ENCODE measurements at places on chromosomes 16 and 17. TPM values are rescaled to one million over a fixed set of nuclear protein-coding genes. Genes with fewer than 3 reads are reported as not detected.
A peak's percentile ranks its signal among the peaks of the same experiment; 100 is the strongest.

GRCh38 chr17:7120123-7120522 lies 5.5 kb upstream of the ASGR2 start:
- no peaks in the 10 kb centered on the region for H3K27me3 ChIP-seq
- H3K4me3 ChIP-seq = no peak overlapping the region
- no peaks in the 10 kb centered on the region for H3K36me3 ChIP-seq

GRCh38 chr16:30113031-30113710 lies at the start of gene GDPD3:
Gene GDPD3, minus strand, starts transcription at chr16:30113537. Its CDS starts 59 bp downstream, at chr16:30113478.
- no peaks in the 10 kb centered on the region for H3K4me1 ChIP-seq
- no peak for DNase-seq
- H3K27me3 ChIP-seq = no peaks in the 10 kb centered on the region
- no peak within 1 kb of the TSS for H3K27ac ChIP-seq
- no peak within 1 kb of the TSS for H3K4me3 ChIP-seq
- H3K36me3 ChIP-seq = peaks cover 27% of the 10 kb centered on the region

- peak; percentile 53 for DNase-seq
- no peak overlapping the region for H3K4me3 ChIP-seq
- H3K36me3 ChIP-seq = peaks cover 18% of the 10 kb centered on the region
- H3K27me3 ChIP-seq = no peaks in the 10 kb centered on the region
- H3K27ac ChIP-seq = no peak overlapping the region
These were observed 2.7 kb downstream of the NDUFAF8 start for GRCh38 chr17:81241648-81242420.

DNA sequence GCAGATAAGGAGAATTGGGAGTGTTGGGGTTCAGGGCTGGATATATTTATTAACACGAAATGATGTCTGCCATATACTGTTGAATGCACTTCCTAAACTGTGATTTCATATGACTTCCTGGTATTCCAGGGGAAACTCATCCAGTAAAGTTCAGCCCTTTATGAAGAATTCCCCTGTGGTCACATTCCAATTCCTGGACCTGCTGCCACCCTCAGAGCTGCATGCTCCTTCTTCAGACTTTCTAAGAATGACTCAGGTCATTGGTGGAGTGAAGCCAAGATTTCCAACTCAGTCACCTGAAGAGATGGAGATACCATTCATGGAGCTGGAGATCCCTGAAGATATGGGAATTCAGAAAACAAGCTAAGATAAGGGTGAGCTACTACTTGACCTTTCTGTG lies 114.2 kb upstream of the TMEM97 start:
- no peak overlapping the region for H3K4me3 ChIP-seq
- H3K36me3 ChIP-seq = no peaks in the 10 kb centered on the region
- no peaks in the 10 kb centered on the region for H3K4me1 ChIP-seq
- no peak overlapping the region for H3K27ac ChIP-seq

DNA sequence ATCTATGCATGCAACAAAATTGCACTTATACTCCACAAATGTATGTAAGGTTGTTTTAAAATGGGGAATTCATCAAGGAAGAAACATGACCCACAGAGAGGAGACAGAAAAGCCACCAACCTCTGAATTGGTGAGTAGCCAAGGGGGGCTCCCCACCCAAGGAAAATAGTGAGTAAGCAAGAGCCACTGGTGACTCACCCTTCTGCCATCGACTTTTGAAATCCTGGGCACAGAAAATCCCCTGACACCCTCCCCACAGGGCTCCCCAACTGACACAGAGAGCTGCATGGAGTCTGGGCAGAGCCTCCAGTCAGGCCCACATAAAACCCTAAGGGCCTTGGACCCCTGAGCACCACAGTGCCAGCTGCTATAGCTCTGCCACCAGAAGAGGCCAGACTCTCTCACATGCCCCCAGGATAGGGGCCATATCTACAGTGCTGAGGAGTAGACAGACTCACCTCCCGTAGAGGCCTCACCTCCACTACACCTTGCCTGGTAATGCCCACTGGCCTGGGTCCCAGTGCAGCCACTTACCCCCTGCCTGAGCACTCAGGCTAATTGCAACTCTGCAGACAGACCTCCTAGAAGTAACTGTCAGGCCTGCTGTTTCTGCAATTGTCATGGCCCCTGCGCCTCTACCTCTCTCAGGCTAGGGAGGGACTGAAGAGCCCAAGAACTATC lies 244.7 kb upstream of the WSB1 start:
- no peaks in the 10 kb centered on the region for H3K4me1 ChIP-seq
- H3K27ac ChIP-seq = no peak overlapping the region
- no peaks in the 10 kb centered on the region for H3K36me3 ChIP-seq

DNA sequence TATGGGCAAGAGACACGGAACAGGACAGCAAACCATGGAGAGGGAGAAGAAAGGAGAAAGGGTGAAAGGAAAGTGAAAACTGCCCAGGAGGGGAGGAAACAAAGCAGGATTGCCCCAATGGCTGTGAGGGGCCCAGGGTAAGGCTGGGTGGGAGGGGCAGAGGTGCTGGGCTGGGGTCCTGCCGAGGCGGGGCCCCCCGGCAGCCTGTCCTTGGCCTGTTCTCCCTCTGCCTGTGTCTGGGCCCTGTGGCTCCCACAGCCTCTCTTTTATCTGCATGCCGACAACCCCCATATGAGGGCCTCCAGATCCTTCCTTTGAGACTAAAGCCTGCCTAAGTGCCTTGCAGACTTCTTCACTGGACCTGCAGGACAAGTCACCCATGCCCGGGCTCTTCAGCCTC lies 15.5 kb downstream of the ZNHIT3 start:
- no peak overlapping the region for H3K4me3 ChIP-seq
- no peaks in the 10 kb centered on the region for H3K4me1 ChIP-seq
- no peaks in the 10 kb centered on the region for H3K27me3 ChIP-seq

DNA sequence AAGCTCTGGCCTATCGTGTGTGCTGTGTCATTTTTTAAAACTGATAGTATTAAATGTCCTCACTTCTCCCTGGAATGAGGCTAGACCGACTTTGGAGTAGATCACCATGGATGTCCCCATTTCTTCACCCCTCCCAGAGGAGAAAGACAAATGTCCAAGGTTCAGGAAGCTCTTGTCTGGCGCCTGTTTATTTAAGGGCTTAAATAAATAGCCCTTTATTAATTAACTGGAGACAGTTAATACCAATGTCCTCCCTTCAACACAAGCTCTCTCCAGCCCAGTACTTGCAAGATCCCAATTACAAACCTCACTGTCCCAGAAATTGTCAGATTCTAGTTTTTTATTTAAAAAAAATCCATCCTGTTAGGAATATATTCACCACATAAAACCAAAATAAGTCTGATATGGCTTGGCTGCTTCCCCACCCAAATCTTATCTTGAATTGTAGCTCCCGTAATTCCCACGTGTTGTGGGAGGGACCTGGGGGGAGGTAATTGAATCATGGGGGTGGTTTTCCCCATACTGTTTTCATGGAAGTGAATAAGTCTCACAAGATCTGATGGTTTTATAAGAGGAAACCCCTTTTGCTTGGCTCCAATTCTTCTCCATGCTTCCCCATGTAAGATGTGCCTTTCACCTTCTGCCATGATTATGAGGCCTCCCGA lies 344.4 kb downstream of the SHISA9 start:
- H3K4me3 ChIP-seq = no peak overlapping the region
- DNase-seq = no peak
- H3K36me3 ChIP-seq = no peaks in the 10 kb centered on the region
- no peak overlapping the region for H3K27ac ChIP-seq

DNA sequence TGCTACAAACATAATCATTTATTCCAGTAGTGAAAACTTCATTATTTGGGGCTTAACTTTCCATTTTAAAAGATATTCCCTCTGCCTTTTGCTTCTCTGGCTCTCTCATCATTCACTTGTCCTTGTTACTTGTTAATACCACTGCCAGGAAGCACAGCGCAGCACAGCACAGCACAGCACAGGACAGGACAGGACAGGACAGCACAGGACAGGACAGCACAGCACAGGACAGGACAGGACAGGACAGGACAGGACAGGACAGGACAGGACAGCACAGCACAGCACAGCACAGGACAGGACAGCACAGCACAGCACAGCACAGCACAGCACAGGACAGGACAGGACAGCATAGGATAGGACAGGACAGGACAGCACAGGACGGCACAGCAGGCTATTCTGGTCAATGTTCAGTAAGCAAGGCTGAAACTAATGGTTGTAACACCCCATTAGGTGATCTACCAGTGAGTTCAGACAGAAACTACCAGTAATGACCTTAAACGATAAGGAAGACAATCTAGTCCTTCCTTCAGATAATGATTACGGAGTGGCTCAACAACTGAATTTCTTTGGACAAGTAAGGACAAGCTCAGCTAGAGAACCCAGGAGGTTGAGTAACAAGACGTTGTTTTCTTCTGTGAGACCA lies 31.9 kb downstream of the COG1 start:
- no peak for DNase-seq
- H3K4me3 ChIP-seq = no peak overlapping the region
- H3K36me3 ChIP-seq = no peaks in the 10 kb centered on the region
- H3K27me3 ChIP-seq = no peaks in the 10 kb centered on the region

DNA sequence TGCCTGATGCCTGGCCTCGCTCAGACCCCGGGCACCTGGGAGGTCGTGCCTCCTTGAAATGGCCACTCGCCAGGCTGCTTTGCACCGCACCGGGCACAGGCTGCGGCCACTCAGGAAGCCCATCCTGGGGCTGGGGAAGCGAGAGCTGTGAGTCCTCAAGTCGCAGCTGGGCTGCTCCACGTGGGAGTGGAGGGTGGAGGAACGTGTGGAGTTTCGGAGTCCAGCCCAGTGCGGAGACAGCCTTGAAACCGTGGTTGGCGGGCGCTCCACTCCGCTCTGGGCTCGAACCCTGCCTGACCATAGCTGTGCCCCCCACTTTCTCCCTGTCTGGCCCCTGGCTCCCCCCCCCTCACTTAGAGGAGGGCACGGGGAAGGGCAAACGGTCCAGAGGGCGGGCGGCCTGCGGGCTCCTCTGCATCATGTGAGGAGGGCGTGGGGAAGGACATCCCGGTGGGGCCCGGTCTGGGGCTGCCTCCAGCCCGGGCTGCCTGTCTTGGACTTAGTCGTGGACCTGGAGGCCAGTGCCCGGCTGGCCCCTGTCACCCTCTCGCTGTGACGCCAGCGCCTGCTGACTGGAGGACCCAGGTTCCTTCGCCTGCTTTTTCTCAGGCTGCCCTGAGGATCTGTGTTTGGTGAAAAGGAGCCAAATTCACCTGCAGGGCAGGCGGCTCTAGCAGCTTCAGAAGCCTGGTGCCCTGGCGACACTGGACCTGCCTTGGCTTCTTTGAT lies 2.5 kb downstream of the UBE2I start:
- H3K4me1 ChIP-seq = peaks cover 4% of the 10 kb centered on the region
- no peak for DNase-seq
- H3K27ac ChIP-seq = no peak overlapping the region
- peak overlapping the region; percentile 7 for H3K4me3 ChIP-seq
- H3K27me3 ChIP-seq = no peaks in the 10 kb centered on the region

Gene CASKIN2
- total RNA-seq = 44.1 TPM

Gene MLKL
- total RNA-seq = 27.6 TPM

Gene LGALS9C
- 0.64 TPM for total RNA-seq

Gene FOXN1
- total RNA-seq = not detected

Gene SYNGR3
- 0.40 TPM for total RNA-seq

Gene TNFSF13
- 140 TPM for total RNA-seq
